ENCODE measurements at places on chromosomes 1 and 21. TPM values are rescaled to one million over a fixed set of nuclear protein-coding genes. Genes with fewer than 3 reads are reported as not detected.

Gene SPTA1
- polyA plus RNA-seq = not detected

Gene SPAG17
- not detected for polyA plus RNA-seq

Gene MTARC1
- polyA plus RNA-seq = not detected

Gene LIPI
- not detected for polyA plus RNA-seq

Gene ZNF593OS
- polyA plus RNA-seq = 2.1 TPM

Measured in naive thymus-derived CD8-positive, alpha-beta T cell (primary cell).